Left renal cortex interstitium (tissue), 4 donors: ENCODE measurements at places on chromosomes 16 and 17.

GRCh38 chr17:18860161-18860972, 2.4 kb downstream of the PRPSAP2 start:
- no peak for DNase-seq

DNA sequence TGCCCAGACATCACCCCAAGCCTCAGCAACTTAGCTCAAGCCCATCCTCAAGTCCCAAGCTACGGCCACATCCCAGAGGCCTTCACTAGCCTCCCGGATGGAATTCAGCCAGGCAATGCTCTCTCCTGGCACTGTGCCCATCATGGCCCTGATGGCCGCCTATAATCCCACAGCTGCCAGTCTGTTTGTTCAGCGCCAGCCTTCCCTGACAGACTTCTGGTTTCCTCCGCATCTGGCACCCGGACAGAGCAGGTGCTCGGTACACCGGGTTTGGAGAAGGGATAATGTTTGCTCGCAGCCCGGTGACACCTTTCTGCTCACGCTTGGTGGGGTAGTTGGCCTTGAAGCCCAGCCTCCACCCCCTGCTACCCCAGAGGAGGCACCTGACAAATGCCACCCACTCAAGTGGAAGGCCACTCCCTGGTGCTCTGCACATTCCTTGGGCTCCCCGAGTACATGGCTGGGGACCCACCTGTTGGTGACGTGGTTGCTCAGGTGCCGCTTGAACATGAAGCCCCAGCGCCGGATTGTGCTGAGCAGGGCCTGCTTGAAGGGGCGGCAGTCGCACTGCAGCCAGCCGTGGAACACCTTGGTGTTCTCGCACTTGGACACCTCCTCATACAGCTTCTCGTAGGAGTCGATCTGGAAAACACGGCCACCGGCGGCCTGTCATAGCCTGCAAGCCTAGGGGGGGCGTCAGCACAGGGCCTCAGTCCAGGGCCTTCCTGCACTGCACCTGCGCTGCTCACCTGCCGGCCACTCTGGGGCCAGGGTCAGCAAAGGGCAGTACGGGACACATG, 47.1 kb downstream of the DNAH17 start:
- no peak for DNase-seq

GRCh38 chr17:40568074-40568836, 3.0 kb upstream of the CCR7 start:
- DNase-seq = no peak

- DNase-seq = no peak
These were observed 39.0 kb downstream of the CUEDC1 start for GRCh38 chr17:57915985-57916757.

GRCh38 chr16:66691234-66691633, 5.3 kb downstream of the CMTM4 start:
- no peak for DNase-seq

DNA sequence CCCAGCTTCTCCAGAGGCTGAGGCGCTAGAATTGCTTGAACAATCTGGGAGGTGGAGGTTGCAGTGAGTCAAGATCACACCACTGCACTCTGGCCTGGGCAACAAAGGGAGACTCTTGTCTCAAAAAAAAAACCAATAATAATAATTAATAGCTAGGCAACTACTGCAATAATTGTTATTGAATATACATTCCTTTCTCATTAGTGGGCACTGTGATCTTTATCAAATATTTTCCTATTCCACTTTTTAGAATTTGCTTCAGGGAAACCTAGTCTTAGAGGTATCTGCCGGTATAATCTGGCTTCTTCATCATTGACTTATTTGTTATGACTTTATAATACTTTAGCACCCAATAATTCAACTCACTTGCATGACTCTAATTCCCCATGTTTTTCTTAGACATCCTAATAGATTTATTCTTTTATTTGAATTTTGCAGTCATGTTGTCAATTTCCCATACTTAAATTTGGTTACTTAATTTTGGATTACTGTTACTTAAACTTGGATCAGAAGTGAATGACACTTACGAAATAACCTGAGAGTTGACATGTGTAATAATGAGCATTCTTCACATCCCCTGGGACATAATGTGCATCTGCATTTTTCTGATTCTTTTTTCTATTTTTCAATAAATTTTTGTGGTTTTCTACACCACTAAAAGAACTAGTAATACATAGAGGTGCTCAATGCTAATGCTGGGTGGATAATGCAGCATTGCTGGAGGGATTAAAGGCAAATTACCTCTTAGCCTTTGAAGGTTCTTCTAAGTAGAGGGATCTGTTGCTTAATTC, 25.0 kb upstream of the KCNJ16 start:
- DNase-seq = no peak

GRCh38 chr17:67542219-67543114, 165.4 kb downstream of the PITPNC1 start:
- no peak for DNase-seq

DNA sequence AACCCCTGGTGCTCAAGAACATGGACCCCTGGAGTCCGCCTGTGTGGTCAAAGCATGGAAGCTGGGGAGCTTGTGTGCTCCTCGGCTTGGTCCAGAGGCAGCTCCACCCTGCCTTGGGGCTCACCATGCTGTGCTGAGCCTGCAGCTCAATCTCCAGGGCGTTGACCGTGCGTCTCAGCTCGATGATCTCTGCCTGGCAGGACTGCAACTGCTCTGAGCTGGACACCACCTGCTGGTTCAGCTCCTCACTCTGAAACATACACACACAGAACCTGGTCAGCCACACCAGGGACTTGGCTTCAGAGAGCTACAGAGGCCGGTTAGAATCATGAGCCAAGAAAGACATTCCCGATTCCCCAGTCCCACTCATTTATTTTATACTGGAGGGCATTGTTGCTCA, 2.7 kb downstream of the KRT35 start:
- no peak for DNase-seq

DNA sequence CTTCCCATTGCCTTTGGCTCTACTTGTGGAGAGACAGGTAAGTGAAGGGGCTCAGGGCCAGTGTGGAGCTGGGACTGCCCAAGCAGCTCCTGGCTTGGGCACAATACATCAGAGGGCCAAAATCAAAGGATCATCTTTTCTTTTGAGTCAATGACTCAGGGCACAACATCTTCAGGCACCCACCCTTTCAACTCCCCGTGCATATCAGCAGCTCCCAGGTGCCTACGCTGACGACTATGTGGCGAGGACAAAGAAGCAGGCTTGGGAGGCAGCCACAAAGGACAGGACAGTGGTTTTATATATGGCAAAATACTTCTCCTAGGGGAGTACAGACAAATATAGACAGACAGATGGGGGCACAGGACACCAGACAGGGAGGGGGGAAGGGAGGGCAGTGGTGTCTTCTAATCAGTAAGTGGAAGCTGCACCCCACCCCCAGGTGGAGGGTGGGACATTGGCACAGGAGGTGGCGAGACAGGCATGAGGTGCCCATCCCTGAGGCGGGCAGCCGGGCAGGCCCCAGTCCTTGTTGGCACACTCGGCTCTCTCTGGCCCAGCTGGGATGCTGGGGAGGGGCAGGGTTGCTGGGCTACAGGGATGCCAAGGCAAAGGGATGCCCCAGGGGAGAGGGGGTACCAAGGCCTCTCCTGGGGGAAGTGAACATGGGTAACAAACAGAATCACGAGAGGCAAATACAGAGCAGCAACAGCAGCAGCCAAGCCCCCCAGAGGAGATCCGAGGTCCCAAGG, 7.7 kb upstream of the ARL5C start:
- DNase-seq = no peak

- DNase-seq = no peak
These were observed 6.9 kb upstream of the CHMP6 start for GRCh38 chr17:80984749-80985148.

- DNase-seq = no peak
These were observed 29.7 kb upstream of the FASN start for GRCh38 chr17:82127704-82128103.

DNA sequence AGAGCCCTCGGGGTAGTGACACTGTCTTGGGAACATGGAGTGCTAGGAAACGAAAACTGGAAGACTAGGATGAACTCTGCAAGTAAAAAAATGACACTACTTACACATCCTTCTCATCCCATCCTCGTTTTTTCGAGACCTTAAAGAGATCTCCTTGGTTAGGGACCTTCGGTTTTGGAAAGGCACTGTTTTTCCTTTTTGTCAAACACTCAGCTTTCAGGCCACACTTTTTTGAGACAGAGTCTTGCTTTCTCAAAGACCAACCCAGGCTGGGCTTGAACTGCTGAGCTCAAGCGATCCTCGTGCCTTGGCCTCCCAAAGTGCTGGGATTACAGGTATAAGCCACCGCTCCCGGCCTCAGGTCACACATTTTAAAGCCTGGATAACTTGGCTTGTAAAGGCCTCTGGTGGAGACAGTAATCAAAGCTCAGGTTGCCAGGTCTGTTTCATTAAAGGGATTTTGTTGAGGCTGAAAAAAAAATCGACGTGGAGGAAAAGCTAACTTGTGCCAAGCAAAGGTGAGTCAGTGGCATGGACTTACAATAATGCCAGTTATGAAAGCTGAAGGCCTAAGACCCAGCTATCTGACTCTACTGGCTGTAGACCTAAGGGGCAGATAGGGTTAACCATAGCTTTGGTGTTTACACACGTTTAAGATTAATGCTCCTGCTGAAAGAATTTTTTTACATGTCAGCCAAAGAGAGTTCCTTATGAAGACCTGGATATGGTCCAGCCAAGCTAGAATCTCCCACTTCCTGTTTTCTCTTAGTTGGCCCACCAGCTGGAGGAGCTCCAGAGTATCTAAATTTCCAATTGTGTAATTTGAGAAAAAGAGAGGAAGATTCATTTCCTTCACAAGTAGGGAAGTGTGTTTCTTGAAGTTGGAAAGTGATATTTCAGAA, 823 bp downstream of the NBR1 start:
- peak; percentile 77 for DNase-seq

GRCh38 chr16:83530293-83530692, 277.5 kb upstream of the HSBP1 start:
- DNase-seq = no peak

DNA sequence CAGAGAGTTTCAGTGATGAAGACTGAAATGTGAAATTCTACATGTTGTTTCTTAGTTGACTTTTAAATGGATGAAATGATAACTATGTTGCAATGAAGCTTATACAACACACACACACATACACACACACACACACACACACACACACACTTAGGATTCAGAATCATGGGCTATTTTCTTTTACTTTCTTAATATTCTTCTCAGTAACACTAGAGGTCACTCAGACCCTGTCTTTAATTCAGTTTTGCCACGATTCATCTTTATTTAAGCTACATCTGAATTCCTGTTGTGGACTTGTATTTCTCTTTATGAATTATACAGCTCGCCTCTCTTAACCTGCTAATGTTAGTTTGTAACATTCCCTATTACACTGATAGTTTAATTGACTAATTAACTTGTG, 109.6 kb upstream of the GOT2 start:
- no peak for DNase-seq

DNA sequence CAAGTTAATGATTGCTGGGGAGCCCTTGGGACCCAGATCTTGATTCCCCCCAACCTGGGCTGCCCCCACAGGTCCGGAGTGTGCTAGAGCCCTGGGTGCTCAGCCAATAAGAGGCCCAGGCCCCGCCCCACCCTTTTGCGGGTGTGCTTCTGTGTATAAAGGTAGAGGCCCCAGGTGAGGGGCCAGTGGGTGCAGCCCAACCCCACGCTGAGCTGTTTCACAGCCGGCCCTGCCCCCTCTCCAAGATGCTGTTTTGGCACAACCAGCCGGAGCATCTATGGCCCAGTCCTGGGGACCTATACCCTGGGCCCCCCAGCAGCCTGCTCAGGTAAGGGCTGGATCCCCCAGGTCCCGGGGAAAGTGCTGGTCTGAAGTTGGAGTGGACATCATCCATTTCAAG, 11.8 kb upstream of the STAC2 start:
- no peak for DNase-seq

- DNase-seq = no peak
These were observed 9.3 kb downstream of the GJD3 start for GRCh38 chr17:40355123-40355803.

DNA sequence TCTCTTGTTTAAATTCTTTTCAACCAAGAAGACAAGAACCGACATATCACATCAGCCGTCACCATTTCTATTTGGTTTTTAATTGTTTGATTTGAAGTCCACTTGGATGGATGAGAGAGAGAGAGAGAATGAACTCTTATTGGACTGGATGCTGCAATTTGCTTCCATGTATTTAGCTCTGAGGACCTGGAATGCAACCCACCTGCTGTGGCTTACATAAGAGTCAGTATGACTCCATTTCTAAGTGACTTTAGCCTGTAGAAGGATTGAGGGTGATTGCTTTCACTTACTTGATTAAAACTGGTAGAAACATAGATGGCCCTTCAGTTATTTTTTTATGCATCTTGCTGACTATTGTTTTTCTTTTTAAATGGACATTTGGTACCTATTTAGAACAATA, 296.1 kb downstream of the CNTNAP4 start:
- DNase-seq = no peak

DNA sequence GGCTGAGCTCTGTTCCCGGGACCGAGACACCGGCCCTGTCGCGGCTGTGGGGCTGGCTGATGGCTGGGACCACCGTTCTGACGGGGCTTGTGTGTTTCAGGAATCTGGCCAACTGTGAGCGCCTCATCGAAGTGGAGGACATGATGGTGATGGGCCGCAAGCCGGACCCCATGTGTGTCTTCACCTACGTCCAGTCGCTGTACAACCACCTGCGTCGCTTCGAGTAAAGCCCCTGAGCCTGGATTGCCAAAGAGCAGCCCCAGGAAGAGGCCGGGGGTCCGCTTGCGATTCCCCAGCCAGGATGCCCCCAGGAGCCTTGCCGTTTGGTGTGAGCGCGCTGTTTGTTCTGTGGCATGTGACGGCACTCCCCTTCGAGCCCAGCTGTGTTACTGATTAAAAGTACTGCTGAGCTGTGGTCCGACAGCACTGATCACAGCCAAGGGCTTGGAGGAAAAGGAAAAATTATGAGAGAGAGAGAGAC, 23.0 kb downstream of the SMTNL2 start:
- no peak for DNase-seq

DNA sequence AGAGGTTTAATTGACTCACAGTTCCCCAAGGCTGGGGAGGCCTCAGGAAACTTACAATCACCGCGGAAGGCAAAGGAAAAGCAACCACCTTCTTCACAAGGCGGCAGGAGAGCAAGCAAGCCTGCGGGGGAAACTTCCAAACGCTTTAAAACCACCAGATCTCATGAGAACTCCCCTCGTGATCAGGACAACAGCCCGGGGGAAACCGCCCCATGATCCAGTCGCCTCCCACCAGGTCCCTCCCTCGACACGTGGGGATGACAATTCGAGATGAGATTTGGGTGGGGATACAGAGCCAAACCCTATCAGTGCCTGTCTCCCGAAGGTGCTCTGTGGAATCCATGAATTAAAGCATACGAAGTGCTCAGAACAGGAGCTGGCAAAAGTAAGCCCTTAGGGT, 43.9 kb upstream of the ABR start:
- no peak for DNase-seq

- no peak for DNase-seq
These were observed 16.3 kb downstream of the SLFN12L start for GRCh38 chr17:35521150-35521549.

GRCh38 chr17:16935241-16935663, 36.7 kb downstream of the TNFRSF13B start:
- DNase-seq = no peak
